ENCODE measurements at places on chromosomes 6 and 20. TPM values are rescaled to one million over a fixed set of nuclear protein-coding genes. Genes with fewer than 3 reads are reported as not detected.

- no peak for DNase-seq
Observed at GRCh38 chr20:32534661-32535240, 50.4 kb downstream of the NOL4L start.

DNA sequence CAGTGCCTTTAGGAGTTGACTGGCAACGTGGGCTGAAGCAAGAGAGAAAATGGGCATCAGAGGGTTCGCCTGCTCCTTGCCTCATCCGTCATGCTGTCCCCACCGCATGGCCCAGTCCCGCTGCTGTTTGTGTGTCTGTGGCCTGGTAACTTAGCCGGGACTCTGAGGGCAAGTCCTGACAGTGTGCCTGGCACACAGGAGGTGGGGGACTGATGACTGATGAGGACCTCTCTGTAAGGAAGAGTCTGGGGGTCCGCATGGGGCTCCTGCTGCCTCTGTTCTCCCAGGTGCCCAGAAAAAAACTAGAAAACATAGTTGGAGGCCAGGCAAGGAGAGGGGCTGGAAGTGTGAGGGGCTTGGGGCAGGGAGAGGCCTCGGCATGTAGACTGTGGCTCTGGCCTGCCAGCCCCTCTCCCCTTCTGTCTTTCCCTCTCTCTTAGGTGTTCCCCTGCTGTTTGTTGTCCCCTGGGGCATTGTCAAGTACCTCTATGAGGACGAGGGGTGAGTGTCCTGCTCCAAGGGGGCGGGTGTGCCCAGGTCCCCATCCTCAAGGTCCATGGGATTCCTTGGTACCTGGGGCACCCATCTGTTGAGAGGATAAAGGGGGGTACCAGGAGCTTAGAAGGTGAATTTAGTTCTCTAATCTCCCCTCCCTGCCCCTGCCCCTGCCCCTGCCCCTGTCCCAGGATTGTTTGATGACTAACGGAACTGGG, 29.5 kb downstream of the GLP1R start:
- peak; percentile 32 for DNase-seq

DNA sequence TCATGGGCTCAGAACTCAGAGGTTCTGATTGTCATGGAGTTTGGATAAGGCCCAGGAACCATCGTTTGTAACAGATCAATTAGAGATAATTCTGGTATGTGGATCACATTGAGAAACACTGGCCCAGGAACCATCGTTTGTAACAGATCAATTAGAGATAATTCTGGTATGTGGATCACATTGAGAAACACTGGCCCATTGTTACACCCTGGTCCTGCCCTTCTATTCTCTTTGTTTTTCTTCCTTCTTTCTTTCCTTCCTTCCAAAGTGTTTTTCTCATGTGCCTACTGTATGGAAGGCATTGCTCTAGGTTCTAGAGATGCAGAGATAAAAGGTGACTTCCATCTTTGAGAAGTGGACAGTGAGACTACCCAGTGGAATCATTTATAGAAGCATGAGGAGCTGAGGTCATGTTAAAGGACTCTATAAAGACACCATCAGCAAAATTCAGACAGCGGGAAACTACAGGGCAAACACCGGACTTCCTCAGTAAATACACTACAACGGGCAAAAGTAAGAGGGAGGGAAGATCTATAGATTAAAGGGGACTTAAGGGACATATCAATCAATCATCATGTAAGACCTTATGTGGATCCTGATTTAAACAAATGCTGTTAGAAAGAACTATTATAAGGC, 153.8 kb downstream of the UNC5CL start:
- no peak for DNase-seq

DNA sequence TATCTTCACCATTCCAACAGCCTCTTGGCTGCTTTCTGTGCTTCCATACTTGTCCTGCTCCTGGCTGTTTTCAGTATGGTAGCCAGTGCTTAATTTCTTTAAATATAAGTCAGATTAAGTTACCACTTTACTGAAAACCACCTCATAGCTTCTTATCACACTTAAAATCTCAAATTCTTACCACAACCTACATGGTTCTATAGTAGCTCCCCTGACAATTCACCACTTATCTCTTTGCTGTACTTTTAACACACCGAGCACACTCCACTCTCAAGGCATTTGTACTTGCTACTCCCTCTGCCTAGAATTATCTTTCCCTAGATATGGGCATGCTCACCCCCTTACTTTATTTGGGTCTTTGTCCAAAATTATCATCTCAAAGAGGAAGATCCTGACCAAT, 369.0 kb downstream of the TENT5A start:
- no peak for DNase-seq

DNA sequence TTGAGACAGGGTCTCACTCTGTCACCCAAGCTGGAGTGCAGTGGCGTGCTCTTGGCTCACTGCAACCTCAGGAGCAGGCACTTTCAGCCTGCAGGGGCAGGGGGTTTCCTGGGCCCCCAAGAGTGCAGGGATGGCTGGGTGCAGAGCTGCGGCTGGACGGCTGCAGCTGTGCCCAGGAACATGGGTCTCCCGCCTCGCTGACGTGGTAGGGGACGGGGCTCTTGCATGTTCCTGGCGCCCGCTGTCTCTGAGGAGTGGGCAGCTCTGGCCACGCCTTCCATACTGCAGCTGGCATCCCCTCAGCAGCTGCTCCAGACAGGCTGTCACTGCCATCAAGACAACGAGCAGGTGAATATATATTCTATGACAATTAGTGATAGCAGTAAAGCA, 2.2 kb upstream of the DEK start:
- no peak for DNase-seq

- DNase-seq: no peak
Observed at GRCh38 chr20:62651285-62652021, 9.2 kb downstream of the SLCO4A1 start.

Gene KATNA1
- 27.2 TPM for total RNA-seq

- DNase-seq: no peak
Observed at GRCh38 chr6:167455371-167455770, 130.5 kb downstream of the TTLL2 start.

GRCh38 chr6:14542670-14543366, 425.2 kb downstream of the CD83 start:
- no peak for DNase-seq

GRCh38 chr6:19759117-19759880, 77.9 kb upstream of the ID4 start:
- DNase-seq: no peak

DNA sequence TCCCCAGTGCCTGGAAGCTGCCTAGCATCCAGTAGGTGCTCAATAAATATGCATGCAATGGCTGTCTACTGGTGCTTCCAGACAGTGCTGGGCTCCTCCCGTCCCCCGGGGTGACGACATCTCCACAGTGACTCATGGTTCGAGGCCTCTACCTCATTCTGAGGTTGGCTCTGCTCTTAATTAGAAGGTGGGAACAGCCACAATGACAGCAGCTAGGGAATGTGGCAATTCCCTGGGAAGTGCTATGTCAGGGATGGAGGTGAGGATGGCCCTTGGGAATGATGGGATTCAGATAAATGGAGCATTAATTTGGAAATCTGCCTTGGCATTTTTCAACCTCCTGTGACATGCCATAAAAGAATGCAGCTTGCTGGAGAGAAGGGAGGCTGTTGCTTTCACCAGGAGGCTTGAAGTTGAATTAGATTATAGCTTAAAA, 43.5 kb upstream of the NFATC2 start:
- no peak for DNase-seq

Gene PRL
- not detected for total RNA-seq

DNA sequence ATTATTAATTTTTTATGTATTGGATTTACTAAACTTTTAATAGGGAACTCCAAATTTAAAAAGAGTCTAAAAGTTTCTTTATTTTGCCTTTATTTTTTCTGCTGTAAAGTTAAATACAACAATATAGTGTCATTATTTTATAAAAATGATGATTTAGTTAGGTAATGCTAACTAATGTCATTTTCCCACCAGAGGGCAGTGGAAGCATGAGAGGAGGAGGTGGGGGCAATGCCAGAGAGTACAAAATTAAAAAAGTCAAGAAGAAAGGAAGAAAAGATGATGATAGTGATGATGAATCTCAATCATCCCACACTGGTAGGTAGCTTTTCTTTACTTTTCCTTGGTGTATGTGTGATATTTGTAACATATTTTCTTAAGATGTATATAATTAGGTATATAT, 20.2 kb upstream of the FHL5 start:
- DNase-seq: peak; percentile 2

DNA sequence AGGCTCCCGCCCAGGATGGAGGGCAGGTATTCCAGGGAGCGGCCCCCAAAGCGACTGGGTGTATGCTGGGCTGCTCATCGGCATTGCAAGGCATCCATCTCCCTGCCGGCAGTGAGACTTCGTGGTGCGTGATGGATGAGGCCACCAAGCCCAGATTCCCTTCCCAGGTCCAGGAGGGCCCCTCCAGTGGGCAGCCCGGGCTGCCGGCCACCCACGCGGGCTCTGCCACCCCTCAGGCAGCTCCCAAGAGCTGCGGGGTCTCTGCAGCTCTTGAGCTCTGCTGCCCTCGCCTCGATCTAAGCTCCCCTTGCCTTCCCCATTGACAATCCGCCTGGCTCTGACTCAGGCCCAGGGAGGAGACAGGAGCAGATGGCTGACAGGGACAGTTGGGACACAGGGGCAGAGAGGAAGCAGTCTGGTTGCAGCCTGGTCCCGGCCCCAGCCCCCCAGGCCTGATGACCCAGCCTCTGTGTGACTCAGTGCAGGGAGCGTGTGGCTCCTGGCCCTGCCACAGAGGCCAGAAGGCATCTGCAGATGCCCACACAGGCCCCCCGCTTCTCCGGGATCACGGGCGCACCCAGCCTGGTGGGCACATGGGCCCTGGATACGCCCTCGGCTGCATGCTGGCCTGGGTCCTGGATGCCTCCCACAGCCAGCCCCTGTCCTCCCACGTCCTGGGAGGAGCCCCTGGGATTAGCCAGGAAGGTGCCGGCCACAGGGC, 33.0 kb downstream of the SLCO4A1 start:
- DNase-seq: no peak

DNA sequence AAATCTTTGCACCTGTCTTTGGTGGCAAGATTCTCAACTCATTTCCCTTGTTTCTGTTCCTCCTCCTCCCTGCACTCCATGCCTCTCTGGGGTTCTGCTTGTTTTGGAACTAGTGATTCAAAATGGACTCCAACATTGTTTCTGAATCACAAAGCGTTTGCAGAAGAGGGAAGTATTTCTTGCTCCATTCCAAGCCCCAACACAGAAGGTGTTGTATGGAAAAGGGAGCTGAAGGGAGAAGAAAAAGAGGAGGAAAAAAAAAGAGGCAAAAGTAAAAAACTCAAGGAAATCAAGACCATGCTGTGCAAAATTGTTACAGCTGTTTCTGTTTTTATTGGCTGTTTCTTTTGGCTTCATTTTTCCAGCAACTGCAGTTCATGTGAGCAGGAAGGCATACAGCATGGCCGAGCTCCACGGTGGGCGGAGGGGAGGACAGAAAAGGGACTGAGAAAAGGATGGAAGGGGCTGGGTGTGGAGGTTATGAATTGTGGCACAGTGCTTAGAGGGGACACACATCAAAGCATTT, 66.9 kb upstream of the PRL start:
- DNase-seq: no peak

Gene RAET1E
- not detected for total RNA-seq

Gene KIF25
- total RNA-seq: 0.15 TPM

GRCh38 chr6:137230956-137231555, 11.9 kb upstream of the IFNGR1 start:
- DNase-seq: no peak

Gene GFOD1
- 4.4 TPM for total RNA-seq

- DNase-seq: peak; percentile 41
Observed at GRCh38 chr6:170093658-170094596, 197.0 kb downstream of the DLL1 start.

Gene ZNF184
- total RNA-seq: 7.9 TPM

Gene RSPO4
- total RNA-seq: 1.4 TPM

Gene SLC4A11
- total RNA-seq: 3.1 TPM

- DNase-seq: no peak
Observed at GRCh38 chr20:51432875-51433274, 109.6 kb downstream of the NFATC2 start.

DNA sequence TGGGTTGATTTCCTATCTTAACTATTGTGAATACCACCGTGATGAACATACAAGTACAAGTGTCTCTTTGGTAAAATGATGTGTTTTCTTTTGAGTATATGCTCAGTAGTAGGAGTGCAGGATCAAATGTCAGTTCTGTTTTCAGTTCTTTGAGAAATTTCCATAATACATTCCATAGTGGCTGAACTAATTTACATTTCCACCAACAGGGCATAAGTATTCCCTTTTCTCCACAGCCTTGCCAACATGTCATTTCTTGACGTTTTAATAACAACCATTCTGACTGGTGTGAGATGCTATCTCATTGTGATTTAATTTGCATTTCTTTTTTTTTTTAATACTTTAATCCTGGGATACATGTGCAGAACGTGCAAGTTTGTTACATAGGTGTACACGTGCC, 268.8 kb downstream of the CENPW start:
- DNase-seq: no peak

DNA sequence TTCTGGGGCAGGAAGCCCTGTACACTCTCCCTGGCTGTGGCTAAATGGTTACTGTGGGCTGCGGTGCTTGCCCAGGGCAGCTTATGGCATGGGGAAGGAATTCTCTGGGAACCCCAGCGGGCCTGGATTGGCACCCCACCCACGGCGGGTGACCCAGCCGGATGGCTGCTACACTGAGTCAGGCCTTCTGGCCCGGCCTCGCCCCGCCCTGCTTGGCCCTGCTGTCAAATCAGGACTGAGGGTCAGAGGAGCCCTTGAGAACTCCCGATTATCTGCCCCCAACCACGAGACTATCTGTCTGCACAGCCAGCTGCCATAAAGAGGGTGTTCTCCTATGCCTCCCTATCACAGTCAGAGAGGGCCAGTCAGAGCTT, 7.3 kb upstream of the ITPR3 start:
- peak; percentile 38 for DNase-seq

Gene TPD52L2
- total RNA-seq: 79.3 TPM

DNA sequence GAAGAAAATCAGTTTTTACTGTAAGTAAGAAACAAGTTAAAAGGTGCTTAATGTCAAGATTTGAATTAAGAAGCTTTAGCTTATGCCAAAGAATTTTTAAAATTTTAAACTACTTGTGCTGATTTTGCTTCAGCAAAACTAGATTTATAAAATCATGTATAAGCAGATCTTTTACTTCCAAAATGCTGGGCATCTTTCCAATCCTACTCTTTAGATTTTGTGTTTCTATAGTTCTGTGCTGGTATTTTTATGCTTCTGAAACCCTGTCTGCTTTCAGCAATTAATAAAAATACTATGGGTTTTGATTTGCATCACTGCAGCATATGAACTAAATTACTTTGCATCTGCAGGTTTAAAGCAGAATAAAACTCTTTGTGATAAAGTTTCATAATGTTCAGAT, 238.6 kb upstream of the RNF217 start:
- DNase-seq: no peak

Gene RGS17
- 3.8 TPM for total RNA-seq

Gene FOXA2
- total RNA-seq: 19.3 TPM

GRCh38 chr6:78607189-78607588, 260.2 kb upstream of the IRAK1BP1 start:
- no peak for DNase-seq

Gene PRDM13
- 0.14 TPM for total RNA-seq

Gene IP6K3
- not detected for total RNA-seq

- DNase-seq: no peak
Observed at GRCh38 chr6:153367021-153367420, 235.9 kb upstream of the RGS17 start.

DNA sequence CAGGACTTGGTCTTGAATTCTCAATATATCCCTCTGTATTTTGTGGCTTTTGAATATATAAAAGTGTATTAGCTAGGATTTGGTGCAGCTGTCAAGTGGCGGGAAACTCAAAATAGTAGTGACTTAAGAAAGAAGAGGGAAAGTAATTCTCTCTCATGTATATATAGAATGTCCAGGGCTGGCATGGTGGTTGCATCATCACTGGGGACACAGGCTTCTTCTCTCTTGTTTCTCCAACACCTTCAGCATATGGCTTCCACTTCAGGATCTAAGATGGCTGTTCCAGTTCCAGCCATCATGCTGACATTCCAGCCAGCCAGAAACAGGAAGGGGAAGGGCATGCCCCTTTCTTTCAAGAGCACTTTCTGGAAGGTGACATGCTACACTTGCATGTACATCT, 11.8 kb upstream of the GPR6 start:
- DNase-seq: no peak
